ENCODE measurements at places on chromosomes 3 and 15. TPM values are rescaled to one million over a fixed set of nuclear protein-coding genes. Genes with fewer than 3 reads are reported as not detected.

The ST8SIA2 gene
- 3.1 TPM for total RNA-seq

The KIF7 gene
- total RNA-seq, result 2.2 TPM

The FOXB1 gene
- total RNA-seq, result not detected

The FBN1 gene
- 41.0 TPM for total RNA-seq

The GOLGA8O gene
- 1.5 TPM for total RNA-seq

The HEG1 gene
- total RNA-seq, result 95.0 TPM

The NEIL1 gene
- total RNA-seq, result 8.7 TPM

The FBXO40 gene
- total RNA-seq, result 182 TPM

The SLC28A1 gene
- 0.24 TPM for total RNA-seq

The RYK gene
- total RNA-seq, result 40.6 TPM

The ARRDC4 gene
- total RNA-seq, result 15.9 TPM

The PAQR5 gene
- total RNA-seq, result 1.1 TPM

The COL6A6 gene
- 2.2 TPM for total RNA-seq

The GHSR gene
- not detected for total RNA-seq

The PSTPIP1 gene
- total RNA-seq, result 4.5 TPM

The ITIH1 gene
- not detected for total RNA-seq

The CTXN2 gene
- not detected for total RNA-seq

The AMOTL2 gene
- total RNA-seq, result 61.9 TPM

The TRIM42 gene
- total RNA-seq, result not detected

The IL17RB gene
- 3.2 TPM for total RNA-seq

The LDHAL6B gene
- not detected for total RNA-seq

The TMEM207 gene
- total RNA-seq, result not detected

The SGO1 gene
- total RNA-seq, result 0.43 TPM

Data from Right ventricle myocardium inferior (tissue), 1 donor.